ENCODE measurements at places on chromosomes 12 and 14.

- no peak for DNase-seq
Observed at GRCh38 chr12:110564471-110564991, 18.6 kb downstream of the PPTC7 start.

DNA sequence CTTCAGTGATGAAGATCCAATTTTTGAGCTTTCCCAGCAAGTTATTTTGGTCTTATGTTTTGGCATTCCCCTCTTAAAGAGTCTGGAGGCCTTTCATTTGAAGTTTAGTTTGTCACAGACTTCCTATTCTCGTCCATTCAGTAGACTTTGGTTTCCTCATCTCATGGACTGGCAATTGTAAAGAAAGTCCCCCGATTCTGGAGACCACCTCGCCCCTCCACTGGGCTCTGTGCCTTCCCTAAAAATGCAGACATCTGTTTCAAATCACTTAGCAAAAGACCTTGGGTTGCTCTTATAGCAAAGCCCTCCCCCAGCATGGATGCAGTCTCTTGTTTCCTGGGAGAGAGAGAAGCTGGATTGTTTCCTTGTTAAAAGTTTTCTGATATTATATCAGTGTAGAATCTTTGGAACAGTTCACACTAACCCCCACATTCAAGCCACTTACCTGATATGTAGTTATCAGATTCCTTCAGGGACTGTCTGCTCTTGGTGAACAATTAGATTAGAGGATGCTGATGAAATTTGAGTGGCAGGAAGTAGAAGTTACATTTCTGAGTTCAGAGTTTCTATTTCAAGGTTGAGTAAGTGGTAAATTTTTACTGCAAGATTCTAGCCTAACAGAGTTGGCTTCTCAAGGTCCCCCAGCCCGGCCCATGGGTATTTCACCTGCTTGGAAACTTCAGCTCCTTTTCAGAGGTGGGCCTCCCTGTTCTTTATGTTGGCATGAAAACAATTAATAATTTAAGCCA, 56.3 kb downstream of the PLXNC1 start:
- DNase-seq = no peak

- DNase-seq = no peak
Observed at GRCh38 chr12:66482351-66483203, 180.3 kb downstream of the HELB start.

- DNase-seq = no peak
Observed at GRCh38 chr14:36617824-36618223, 35.4 kb upstream of the NKX2-8 start.

DNA sequence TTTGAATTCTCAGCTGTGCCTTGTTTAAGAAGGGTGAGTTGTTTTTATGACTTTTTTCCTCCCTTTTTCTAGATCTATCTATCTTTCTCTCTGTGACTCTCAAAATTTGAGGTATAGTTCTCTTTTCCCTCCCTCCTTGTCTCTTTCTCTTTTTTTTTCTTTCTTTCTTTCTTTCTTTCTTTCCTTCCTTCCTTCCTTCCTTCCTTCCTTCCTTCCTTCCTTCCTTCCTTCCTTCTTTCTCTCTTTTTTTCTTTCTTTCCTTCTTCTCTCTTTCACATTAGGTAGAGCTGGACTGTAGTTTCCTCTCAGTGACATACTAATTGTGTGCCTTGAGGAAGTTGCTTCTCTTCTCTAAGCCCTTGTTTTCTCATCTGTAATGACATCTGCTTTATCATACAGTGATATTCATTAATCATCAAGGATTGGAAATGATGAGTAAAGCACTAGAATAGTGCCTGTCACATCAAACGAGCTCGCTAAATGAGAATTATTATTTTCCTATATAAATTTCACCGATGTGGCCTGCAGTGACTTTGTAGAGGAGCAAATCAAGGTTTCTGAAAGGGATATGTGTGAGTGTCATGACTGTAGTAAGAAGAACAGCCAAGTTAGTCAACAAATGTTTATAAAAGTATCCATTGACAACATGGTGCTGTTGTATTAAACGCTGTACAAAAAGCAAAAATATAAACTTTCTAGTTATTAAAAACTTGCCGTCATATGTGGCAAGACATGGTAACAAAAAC, 78.9 kb upstream of the SLC38A2 start:
- no peak for DNase-seq

DNA sequence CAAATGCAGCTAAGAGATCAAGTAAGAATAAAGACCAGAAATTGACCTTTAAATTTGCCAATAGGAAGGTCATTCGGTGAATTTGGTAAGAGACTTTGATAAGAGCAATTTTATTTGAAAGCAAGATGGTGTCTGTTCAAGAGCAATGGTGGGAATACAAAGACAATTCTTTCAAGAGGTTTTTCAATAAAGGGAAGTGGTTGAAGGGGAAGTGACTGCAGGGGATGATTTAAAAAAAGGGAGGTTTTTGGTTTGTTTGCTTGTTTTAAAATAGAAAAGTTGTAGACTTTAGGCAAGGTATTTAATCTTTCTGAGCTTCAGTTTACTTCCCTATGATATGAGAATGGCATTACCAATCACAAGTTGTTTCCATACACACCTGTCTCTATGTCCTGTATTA, 4.3 kb upstream of the APPL2 start:
- no peak for DNase-seq

DNA sequence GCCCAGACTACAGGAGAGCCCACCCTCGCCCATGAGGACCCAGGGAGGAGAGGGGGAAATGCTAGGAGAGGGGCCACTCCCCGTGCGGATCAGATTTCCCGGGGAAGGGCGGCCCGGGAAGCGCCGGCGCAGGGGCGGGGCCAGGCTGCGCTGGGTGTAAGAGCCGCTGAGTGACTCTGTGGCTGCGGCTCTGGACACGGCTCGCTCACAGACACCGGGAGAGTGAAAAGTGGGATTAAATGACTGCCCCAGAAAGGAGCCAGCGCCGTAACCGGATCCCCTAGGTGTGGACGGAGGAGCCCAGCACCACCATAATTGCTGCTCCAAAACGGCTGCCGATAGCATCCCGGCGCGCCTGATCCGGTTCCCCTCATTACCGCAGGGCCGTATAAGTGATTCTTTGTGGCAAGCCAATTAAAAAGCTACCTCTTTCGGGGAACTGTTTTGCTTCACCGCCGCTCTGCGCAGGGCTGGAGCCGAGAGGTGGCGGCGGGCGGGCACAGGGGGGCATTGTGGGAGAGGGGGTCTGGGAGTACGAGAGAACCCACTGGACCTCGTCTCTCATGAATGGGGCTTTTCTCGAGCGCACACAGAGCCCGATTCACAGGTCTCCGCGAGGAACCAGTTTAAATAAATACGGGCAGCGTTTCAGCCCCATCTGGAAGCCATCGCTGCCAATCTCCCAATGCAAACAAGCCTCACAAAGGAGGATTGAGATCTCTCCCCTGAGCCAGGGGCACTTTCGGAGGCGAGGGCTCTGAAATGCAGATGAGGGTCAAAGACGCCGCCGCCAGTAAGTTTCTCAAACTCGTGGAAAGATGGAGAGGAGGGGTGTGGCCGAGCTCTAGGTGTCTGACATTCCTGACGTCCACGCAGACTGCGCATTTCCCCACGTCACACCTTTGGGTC, 2.5 kb downstream of the COL2A1 start:
- peak; percentile 69 for DNase-seq

GRCh38 chr12:96258104-96258961, 64.2 kb downstream of the ELK3 start:
- DNase-seq = peak; percentile 37

DNA sequence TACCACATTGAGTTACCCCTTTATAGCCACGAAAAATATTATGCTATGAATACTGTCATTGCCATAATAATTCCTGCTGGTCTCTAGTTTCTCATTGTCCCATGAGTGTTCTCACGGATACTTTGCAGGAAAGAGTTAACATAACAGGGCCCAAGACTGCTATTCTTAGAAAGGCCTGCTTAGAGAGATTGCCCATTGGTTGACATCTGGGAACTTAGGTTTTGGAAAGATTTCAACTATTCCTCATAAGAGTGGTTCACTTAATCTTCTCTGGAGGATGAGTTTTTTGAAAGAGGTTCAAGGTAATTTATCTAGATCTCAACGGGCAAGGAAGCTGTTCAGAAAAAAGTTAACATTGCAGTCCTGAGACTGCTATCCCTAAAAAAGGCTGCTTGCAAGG, 18.4 kb upstream of the PRPF39 start:
- no peak for DNase-seq

- no peak for DNase-seq
Observed at GRCh38 chr12:77087427-77087826, 22.1 kb upstream of the E2F7 start.

DNA sequence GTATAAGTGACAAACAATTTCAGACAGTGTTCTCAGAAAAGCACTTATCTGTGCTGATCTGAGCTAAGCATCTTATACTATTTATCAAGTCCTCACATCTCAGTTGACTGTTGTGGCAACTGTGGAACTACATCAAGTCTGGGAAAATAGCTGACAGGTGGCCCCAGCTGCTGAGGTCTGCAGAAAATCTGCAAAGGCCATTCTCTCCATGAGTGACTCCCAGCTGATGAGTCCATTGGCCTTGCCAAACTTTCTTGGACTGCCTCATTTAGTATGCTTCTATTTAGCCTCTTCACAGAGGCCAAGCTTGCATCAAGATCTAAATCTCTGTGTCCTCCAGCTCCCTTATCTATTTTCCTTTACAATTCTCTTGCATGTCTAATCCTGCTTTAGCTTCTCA, 174.5 kb upstream of the RBM19 start:
- DNase-seq = no peak

- DNase-seq = no peak
Observed at GRCh38 chr12:25321772-25322171, 71.0 kb upstream of the KRAS start.
